Mesangial cell (primary cell): ENCODE measurements at places on chromosomes 6 and 20. TPM values are rescaled to one million over a fixed set of nuclear protein-coding genes. Genes with fewer than 3 reads are reported as not detected.

Gene PDYN
- not detected in 2 replicates for total RNA-seq

Gene C6orf47
- 13.0 and 16.7 TPM in 2 replicates for total RNA-seq

Gene RNF39
- not detected in 2 replicates for total RNA-seq

Gene FAM209B
- not detected in 2 replicates for total RNA-seq

Gene ULBP2
- 2.8 and 6.4 TPM in 2 replicates for total RNA-seq

Gene PAQR8
- total RNA-seq, result 3.3 and 4.8 TPM in 2 replicates

Gene DPPA5
- total RNA-seq, result not detected in 2 replicates

Gene IMPG1
- total RNA-seq, result not detected in 2 replicates

Gene B3GALT4
- 3.7 and 16.6 TPM in 2 replicates for total RNA-seq

Gene FAM83C
- not detected in 2 replicates for total RNA-seq

Gene PRDM13
- not detected in 2 replicates for total RNA-seq

Gene NCR2
- total RNA-seq, result not detected in 2 replicates

Gene CCR6
- total RNA-seq, result not detected in 2 replicates

Gene CRISP3
- total RNA-seq, result not detected in 2 replicates

Gene KIF13A
- 13.5 and 19.4 TPM in 2 replicates for total RNA-seq

Gene FOXO3
- total RNA-seq, result 16.6 and 40.8 TPM in 2 replicates

Gene COL19A1
- not detected in 2 replicates for total RNA-seq

Gene CST3
- 551 and 1,030 TPM in 2 replicates for total RNA-seq

Gene SLC17A1
- 0.25 TPM in 1 of 2 replicates, not detected in the other for total RNA-seq

Gene CLIC5
- 0.49 and 2.8 TPM in 2 replicates for total RNA-seq

Gene POM121L2
- not detected in 2 replicates for total RNA-seq

Gene RIMS4
- not detected in 2 replicates for total RNA-seq

Gene DLK2
- 0.38 and 1.3 TPM in 2 replicates for total RNA-seq

Gene RRP36
- total RNA-seq, result 46.6 and 114 TPM in 2 replicates

Gene SMLR1
- not detected in 2 replicates for total RNA-seq

Gene OR2H2
- not detected in 2 replicates for total RNA-seq

Gene COL9A3
- 0.49 and 7.9 TPM in 2 replicates for total RNA-seq

Gene APMAP
- 104 and 111 TPM in 2 replicates for total RNA-seq

Gene BPIFB2
- not detected in 2 replicates for total RNA-seq

Gene TPMT
- 8.2 and 11.9 TPM in 2 replicates for total RNA-seq

Gene APOM
- 2.8 and 5.2 TPM in 2 replicates for total RNA-seq

Gene CFAP61
- 0.25 TPM in 1 of 2 replicates, not detected in the other for total RNA-seq

Gene MYCT1
- total RNA-seq, result 0.16 and 0.25 TPM in 2 replicates

Gene CCN6
- total RNA-seq, result 0.33 TPM in 1 of 2 replicates, not detected in the other

Gene MATN4
- not detected in 2 replicates for total RNA-seq

Gene IRF4
- 0.16 and 0.25 TPM in 2 replicates for total RNA-seq

Gene TPD52L1
- 64.5 and 113 TPM in 2 replicates for total RNA-seq

Gene SUMO4
- not detected in 2 replicates for total RNA-seq

Gene ZNF311
- total RNA-seq, result 0.49 and 1.0 TPM in 2 replicates

Gene GPX6
- not detected in 2 replicates for total RNA-seq

Gene ATF6B
- total RNA-seq, result 24.0 and 46.3 TPM in 2 replicates

Gene R3HDML
- not detected in 2 replicates for total RNA-seq

Gene COMMD7
- 39.8 and 48.7 TPM in 2 replicates for total RNA-seq

Gene SMIM26
- 87.3 and 137 TPM in 2 replicates for total RNA-seq

Gene PLA2G7
- not detected in 2 replicates for total RNA-seq

Gene DEFB124
- total RNA-seq, result not detected in 2 replicates

Gene HLA-DQA2
- not detected in 2 replicates for total RNA-seq

Gene RSPH9
- total RNA-seq, result 0.16 and 0.89 TPM in 2 replicates

Gene TBX18
- total RNA-seq, result 1.3 and 2.5 TPM in 2 replicates

Gene CRIP3
- not detected in 2 replicates for total RNA-seq

Gene COL9A1
- total RNA-seq, result not detected in 2 replicates

Gene TRIM31
- total RNA-seq, result not detected in 2 replicates

Gene ISM1
- total RNA-seq, result 0.33 and 1.5 TPM in 2 replicates

Gene NKAPL
- total RNA-seq, result 0.16 and 0.63 TPM in 2 replicates

Gene SYCP2
- 0.13 and 0.16 TPM in 2 replicates for total RNA-seq

Gene NR2E1
- not detected in 2 replicates for total RNA-seq

Gene SSTR4
- total RNA-seq, result not detected in 2 replicates

Gene LY86
- total RNA-seq, result not detected in 2 replicates
